Activated naive CD4-positive, alpha-beta T cell (primary cell): ENCODE measurements at places on chromosomes 11 and 22.

DNA sequence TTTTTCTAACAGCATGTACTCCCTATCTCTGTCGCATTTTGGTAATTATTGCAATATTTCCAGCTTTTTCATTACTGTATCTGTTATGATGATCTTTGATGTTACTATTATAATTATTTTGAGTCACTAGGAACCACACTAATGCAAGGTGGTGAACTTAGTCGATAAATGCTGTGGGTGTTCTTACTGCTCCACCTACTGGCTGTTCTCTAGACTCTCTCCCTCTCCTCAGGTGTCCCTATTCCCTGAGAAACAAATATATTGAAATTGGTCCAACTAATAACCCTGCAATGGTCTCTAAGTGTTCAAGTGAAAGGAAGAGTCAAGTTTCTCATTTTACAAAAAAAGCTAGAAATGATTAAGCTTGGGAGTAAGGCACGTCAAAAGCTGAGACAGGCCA, 10.5 kb downstream of the ARL14EP start:
- DNase-seq: no peak

DNA sequence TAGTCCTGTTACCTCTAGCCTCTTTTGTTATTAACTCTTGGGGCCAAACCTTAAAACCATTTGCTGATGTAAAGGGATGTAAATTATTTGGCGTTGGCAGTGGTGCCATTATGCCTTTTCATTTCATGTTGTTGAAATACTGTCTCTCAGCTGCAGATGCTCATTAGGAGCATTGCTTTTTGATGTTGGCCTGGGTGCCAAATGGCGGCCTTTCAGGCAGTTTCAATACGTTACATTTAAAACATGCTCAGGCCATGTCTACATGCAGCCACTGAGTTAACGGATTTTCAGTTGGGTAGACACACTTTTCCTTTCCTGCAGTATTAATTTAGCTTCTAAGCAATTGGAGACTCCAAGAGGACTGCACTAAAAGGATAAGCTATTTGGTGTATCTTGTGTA, 5.3 kb downstream of the NCAM1 start:
- no peak for DNase-seq

GRCh38 chr22:48803948-48804810, 1023.5 kb downstream of the BRD1 start:
- no peak for DNase-seq

- no peak for DNase-seq
Measured at GRCh38 chr11:108838792-108839105, 173.9 kb downstream of the DDX10 start.

GRCh38 chr11:47426062-47426956, at the start of gene PSMC3:
Gene PSMC3, minus strand, starts transcription at chr11:47426439. Its CDS starts 160 bp downstream, at chr11:47426279.
- DNase-seq: peak; percentile 99

GRCh38 chr22:27283714-27284113, 517.8 kb downstream of the MN1 start:
- DNase-seq: no peak

DNA sequence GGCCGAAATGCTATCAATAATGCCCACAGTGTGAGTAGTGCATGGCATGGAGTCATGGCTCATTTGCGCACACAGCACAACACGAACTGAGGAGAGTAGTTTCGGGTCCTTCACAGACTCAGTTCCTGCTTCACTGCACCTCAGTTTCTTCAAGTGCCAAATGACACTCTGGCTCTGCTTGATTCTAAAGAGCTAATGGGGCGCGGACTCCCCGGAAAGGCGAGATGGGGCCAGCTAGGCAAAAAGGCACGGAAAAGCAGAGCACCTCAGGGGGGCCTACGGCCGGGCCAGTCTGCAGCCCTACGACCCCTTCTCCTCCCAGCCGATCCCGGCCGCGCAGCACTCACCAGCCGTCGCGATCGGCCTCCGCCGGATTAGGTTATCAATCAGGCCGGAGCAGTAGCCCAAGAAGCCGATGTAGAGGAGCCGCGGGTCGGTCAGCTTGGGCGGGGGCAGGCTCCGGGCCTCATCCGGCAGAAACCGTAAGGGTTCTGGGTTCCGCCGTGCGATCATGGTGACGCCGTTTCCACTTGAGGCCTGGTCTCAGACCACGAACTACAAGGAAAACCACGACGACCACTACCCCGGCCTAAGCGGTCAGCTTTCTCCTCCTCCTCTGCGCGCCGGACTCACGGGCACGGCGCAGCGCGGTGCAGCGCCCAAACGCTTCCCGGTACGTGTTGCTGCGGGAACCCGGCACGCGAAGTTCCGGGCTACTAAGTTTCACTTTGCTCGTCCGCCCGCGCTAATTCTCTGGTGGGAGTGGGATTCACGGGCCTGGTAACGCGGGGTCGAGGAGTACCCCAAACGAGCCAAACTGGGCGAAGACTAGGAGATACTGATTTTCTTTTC, at the start of gene NDUFC2:
TSS of gene NDUFC2 (minus strand) at position 631 of the 852 bp plus-strand sequence. CDS start at position 513, 118 bp downstream.
- peak; percentile 46 for DNase-seq

DNA sequence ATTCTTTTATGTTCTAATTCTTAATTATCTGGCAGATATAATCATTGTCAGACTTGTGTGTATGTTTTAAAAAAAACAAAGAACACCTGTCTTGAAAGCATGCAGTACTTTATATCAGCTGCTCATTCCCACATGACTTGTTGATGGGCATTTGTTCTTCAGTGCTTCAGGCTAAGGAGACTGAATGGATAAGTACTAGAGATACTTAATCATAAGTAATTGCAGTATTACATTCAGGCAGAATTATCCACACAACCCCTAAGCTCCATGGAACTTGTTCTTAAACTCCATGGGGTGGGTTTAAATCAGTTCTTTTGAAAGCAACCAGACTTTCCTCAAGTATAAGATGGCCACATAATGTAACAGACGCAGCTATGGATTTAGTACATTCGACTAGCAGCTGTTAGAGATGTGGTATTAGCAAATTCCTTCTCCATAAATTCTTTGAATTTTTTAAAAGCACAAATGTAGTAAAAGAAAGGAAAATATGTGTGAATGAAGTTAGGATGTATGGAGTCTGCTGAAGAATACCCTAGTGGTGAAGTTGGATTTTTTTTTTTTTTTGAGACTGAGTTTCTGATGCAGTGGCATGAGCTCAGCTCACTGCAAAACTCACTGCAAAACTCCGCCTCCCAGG, 3.0 kb downstream of the JAM3 start:
- no peak for DNase-seq

- no peak for DNase-seq
Measured at GRCh38 chr11:6110011-6110410, 2.5 kb downstream of the OR56B4 start.

DNA sequence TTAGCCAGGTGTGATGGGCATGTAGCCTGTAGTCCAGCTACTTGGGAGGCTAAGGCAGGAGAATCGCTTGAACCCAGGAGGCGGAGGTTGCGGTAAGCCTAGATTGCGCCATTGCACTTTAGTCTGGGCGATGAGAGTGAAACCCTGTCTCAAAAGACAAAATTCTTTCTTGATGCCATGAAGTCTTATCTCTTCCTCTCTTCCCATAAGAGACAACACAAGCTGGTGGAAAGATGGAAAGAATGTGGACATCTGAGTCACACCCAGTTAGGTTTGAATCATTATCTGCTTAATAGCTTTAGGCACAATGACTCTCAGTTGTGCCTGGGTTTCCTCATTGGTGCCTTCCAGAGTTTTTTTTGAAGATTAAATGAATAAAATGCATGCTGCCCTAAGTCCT, 35.3 kb downstream of the KREMEN1 start:
- DNase-seq: no peak

DNA sequence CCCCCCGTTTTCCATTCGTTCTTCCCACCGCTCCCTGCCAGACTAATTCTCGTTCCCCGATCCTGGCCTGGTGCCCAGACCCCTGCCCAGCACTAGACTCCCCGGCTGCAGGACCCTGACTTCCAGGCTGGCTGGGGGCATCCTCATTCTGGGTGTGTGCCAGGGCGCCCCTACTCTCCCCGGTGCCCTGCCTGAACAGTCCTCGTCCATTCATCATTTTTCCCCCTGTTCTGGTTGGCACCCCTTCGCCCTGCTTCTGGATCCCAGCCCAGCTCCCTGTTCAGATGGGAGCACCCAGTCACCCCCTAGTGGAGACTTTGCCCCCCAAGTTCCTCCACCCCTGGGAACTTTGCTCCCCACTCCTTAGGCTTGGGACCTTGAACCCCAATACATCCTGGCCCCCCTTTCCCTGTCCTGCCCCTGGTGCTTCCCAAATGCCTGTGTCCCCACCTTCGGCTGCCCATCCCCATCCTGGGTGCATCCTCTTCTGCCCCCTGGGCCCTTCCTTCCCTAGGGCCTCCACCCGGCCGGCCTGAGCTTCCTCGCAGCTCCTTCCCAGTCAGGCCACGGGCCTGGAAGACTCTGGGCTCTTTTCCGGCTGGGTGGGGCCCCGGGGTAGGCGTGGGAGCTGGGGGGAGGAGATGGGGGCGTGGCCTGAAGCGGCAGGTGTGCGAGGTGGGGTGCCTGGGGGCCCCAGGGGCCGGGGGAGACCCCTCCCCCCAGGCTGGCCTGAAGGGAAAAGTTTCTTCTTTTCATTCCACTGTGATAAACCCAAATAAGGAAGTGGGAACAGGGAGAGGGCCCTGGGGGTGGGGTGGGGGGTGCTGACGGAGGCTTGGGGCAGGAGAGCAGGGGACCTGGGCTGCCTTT, 908 bp downstream of the PLCB3 start:
- DNase-seq: no peak
